Adrenal gland (tissue), 19 donors: ENCODE measurements at places on chromosomes 12 and 14. TPM values are rescaled to one million over a fixed set of nuclear protein-coding genes. Genes with fewer than 3 reads are reported as not detected.

DNA sequence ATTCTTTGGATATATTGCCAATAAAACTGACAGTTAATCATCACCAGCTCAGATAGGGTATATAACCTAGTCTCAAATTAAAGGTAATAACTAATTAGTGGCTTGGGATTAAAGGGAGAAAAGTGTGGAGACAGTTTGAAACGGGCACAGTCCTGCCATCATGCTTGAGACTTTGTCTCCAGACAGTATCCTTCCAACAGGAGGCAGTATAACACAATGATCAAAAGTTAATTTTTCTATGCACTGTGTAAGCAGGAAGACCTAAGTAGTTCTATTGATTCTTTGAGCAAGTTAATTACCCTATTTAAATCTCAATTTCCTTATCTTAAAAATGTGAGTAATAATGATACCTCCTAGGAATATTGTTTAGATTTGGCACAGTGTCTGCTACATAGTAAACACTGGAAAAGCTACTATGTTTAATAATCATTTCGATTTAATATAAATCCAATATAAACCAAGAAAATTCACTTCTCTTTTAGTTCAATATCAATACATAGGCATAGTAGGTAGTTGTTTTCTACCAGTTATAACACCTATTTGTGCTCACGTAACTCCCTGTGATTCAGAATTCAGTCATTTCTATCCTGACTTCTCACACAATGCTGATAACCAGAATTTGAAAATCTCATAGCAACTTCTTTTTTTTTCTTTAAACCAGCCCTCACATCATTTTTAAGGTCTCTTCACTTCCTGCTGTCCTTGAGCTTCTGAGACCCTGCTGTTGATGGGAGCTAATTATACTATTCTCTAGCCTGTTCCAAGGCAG lies 53.7 kb downstream of the GALNT4 start:
- DNase-seq, result no peak

FSCB gene
- not detected for polyA plus RNA-seq

FAM90A1 gene
- 0.33 TPM for polyA plus RNA-seq

LTBP2 gene
- polyA plus RNA-seq, result 2.4 TPM

- DNase-seq, result no peak
These were observed 267.5 kb downstream of the CCDC91 start for GRCh38 chr12:28457785-28458184.

DNA sequence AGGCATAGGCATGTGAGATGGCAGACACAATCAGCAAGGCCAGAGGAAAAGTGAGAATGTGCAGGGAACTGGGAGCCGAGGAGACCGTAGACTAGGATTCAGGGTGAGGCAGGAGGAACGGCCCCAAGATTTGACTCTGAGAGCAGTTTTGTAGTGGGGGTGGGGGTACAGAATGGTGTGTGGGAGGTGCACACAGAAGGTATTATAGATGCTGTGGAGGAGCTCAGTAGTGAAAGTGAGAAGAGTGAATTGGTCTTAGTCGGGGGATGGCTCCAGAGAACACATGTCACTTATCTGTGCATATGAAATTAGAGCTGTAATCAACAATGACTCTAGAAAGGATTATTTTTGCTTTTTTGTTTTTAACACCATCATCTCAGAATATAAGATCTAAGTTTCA lies 11.9 kb downstream of the ZNF664 start:
- no peak for DNase-seq

IKZF4 gene
- polyA plus RNA-seq, result 10.3 TPM

GRCh38 chr12:15186597-15186996 lies 34.6 kb downstream of the RERG start:
- DNase-seq, result peak; percentile 63

DNA sequence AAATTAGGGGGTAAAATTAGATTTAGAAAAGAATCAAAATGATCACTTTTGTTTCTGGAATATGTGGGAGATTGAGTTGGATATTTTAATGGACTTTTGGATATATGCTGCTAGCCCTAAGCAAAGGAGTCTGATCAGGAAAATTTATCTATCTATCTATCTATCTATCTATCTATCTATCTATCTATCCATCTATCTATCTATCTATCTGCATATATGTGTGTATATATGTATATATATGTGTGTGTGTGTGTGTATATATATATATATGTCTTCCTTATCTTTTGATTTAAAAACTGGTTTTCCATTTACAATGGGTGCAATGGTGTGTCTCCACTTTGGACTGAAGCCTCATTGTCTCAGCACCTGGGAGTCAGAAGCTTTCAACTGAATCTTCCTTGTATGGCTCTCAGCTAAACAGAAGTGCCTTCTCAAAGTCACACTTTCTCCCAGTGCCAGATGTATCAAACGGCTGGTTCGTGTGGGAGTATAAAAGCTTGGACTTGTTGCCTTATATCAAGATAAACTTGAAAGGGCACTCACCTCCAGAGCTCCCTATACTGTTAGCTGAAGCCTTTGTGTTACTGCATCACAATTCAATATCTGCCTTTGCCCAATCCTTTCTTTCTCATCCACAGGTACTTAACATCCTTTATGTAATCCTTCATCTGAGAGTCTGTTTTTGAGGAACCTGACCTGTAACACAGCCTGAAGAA lies 31.6 kb upstream of the CD69 start:
- DNase-seq, result no peak

RNASE2 gene
- 4.0 TPM for polyA plus RNA-seq

DNA sequence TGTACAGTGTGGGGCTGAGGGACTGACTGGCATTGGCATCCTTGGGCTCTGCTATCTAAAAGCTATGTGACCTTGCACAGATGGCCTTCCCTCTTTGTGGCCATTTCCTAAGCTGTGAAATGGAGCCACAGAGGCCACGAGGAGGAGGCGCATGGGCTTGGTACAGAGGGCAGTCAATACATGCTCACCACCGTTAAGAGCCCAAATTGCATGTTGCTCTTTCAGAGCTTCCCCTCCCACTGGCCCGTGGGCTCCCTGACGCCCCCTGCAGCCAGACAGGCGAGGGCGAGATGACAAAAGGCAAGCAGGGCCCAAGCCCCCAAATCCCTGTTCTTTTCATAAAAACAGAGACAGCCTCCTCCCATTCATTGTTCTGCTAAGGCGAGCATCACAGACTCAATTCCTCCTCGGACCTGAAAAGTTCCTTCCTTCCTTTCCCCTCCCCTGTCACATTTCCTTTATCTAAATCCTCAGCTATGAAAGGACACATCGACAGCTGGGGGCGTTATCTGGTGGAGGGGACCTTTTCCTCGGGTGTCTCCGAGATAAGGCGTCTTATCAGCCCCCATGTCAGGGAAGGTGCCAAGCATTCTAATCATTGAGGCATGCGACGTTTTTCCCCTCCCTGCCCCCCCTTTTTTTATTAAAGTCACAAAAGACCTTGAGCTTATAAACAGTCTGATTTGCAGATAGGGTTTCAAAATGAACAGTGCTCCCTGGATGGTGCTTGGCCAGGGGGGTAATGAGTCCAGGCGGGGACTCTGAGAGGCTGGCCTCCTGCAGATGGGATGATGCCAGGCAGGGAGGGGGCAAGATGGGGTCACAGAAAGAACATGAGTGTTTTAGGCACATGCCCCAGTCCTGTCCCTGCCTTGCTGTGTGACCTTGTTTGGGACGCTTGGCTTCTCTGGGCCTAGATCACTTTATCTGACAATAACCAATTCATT lies 26.4 kb downstream of the FAM222A start:
- DNase-seq, result peak; percentile 57

DNA sequence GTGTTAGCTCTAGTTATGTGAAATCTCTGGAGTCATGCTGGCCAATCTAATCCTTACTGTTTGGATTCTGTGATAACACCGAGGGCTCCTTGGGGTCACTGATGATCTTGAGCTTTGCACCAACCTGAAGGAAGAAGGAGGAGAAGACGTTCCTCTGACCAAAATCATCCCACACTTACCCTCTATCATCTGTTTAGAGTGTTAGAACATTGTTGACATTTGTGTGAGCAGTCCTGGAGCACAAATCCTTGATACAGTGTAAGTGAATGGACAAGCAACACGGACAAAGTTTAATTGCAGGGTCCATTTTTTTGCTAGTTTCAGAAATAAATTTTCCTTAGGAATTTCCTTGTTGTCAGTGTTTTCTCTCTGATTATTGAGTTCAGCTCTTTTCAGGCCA lies 181.7 kb downstream of the AKAP6 start:
- DNase-seq, result no peak

KRT79 gene
- 0.24 TPM for polyA plus RNA-seq

DNA sequence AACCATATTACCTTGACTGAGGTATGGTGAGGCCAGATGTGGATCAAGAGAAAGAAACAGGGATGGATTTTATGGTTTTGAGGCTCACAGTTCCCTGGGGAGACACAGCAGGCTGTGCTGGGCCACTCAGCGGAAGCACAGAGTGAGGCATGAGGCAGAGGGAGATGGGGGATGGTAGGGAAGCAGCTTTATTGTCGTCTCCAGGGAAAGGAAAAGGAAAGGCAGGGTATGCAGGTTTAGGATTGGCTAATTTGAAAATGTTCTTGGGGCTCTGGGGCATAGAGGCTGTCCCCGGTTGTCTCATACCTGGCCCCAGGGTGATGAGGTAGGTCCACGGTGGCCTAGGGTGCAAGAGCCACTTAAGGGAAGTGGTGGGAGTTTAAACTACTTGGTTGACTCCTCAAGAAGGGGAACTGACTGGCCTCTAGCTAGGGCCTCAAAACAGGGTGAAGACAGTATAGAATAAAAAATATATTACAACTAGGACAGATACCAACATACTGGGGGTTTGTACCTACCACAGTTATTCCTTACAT lies 322.8 kb downstream of the RGS6 start:
- DNase-seq, result no peak

ZC2HC1C gene
- 6.8 TPM for polyA plus RNA-seq

GRCh38 chr12:88946372-88946997 lies 366.2 kb upstream of the KITLG start:
- peak; percentile 57 for DNase-seq

RD3L gene
- polyA plus RNA-seq, result not detected

LTBR gene
- 165 TPM for polyA plus RNA-seq

- DNase-seq, result no peak
These were observed 59.6 kb downstream of the PPFIA2 start for GRCh38 chr12:81699551-81699950.

DNA sequence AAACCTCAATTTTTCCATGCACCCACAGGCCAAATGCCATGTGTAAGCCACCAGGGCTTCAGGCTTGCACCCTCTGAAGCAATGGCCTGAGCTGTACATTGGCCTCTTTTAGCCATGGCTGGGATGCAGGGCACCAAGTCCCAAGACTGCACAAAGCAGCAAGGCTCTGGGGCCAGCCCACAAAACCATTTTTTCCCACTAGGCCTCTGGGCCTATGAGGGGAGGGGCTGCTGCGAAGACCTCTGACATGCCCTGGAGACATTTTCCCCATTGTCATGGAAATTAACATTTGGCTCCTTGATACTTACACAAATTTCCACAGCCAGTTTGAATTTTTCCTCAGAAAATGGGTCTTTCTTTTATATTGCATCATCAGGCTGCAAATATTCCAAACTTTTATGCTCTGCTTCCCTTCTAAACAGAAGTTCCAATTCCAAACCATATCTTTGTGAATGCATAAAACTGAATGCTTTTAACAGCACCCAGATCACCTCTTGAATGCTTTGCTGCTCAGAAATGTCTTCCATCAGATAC lies 14.3 kb upstream of the OSBPL8 start:
- no peak for DNase-seq

GRCh38 chr14:73764406-73765280 lies 50.5 kb upstream of the PNMA1 start:
- DNase-seq, result peak; percentile 80

GRCh38 chr14:54739514-54739913 lies 163.1 kb downstream of the GCH1 start:
- no peak for DNase-seq

- DNase-seq, result no peak
These were observed 488.5 kb downstream of the NELL2 start for GRCh38 chr12:44387581-44387980.

KCNMB4 gene
- 15.1 TPM for polyA plus RNA-seq

CABP1 gene
- polyA plus RNA-seq, result 5.1 TPM

DNA sequence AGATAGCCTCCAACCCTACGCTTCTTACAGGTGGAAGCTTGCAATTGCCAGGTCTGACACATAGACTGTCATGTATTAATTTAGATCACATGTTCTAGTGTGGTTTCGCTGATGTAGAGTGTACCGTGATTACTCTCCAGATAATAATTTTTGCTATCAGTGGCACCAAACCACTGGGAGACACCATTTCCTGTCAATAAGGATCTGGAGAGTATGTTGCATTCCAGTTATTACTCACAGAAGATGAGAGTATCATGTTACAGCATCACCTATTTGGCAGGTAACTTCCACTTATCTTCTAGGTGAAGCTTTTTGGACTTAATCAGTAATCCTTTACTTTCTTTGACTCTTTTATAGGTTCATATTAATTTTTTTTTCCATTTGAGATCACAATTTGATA lies 147.2 kb downstream of the HELB start:
- no peak for DNase-seq

DNA sequence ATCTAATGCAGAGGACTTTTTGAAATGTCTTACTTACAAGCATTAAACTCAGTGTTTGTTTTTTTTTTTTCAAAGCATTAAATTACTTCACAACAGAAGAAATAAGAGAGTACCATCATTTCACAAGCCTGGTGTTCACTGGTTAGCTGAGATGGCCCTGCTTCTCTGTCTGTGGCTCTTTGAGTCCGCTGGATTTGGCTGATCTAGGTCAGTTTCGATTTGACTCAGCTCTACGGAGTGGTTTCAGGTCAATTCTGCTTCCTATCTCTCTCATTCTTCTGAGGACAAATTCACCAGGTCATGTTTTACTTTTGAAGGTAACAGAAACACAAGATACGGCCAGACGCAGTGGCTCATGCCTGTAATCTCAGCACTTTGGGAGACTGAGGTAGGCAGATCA lies 1066.1 kb downstream of the FLRT2 start:
- no peak for DNase-seq

DNA sequence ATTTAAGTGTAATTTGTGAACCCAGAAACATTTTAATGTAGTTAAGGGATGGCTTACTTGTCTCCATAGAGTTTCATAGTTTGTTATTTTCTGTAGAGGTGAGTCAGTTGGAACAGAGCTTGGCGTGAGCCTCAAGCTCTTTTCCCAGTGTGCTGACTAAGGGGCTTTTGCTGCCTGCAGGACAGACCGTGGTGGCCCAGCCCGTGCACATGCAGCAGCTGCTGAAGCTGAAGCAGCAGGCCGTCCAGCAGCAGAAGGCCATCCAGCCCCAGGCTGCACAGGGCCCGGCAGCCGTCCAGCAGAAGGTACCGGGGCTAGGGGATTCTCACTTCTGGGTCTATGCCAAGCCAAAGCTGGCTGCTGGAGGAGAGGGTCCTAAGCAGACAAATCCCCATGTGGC lies 76.9 kb downstream of the DDX51 start:
- no peak for DNase-seq

SMCO2 gene
- 0.88 TPM for polyA plus RNA-seq
